Stomach (tissue), 19 donors: ENCODE measurements at places on chromosomes 2 and 18. TPM values are rescaled to one million over a fixed set of nuclear protein-coding genes. Genes with fewer than 3 reads are reported as not detected.

Gene TUBA4B
- total RNA-seq, result not detected

Gene ADRA2B
- 0.43 TPM for total RNA-seq

Gene DLX2
- not detected for total RNA-seq

DNA sequence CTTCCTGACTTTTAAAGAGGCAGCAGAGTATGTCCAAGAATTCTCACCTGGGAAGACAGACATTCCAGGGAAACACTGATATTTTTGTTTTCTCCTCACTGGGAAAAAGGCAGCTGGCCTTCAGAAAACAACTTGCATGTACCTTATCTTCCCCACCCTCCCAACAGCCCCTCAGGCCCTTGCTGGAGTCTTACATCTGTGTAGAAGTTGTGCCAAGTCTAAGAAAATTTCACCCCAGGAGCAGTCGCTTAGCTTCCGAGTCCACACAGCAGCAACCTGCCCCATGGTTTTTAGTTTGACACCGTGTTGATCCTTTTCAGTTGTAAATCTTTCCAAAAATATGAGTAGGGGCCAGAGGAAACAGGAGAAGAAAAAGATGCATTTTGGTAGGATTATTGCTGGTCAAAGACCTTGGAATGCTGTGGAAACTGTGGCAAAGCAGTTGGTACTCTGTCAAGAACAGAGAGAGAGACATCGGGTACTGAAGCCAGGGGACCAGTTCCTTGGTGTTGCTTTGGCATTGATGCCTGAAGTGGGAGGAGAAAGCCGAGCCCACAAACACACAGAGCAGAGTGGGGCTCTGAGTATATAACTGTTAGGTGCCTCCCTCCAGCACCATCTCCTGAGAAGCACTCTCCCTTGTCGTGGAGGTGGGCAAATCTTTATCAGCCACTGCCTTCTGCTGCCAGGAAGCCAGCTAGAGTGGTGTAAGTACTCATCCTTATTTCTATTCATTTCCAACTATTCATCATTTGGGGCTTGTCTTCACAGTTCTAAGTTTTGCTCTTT lies at the start of gene SLC14A1:
Gene SLC14A1 (plus strand): TSS at position 615 of the 789 bp plus-strand sequence. CDS start 6,140 bp downstream, outside the sequence.
- no peaks in the 10 kb centered on the region for H3K4me1 ChIP-seq
- no peak within 1 kb of the TSS for H3K4me3 ChIP-seq
- H3K27me3 ChIP-seq, result peaks cover 8% of the 10 kb centered on the region
- H3K36me3 ChIP-seq, result no peaks in the 10 kb centered on the region
- no peak for DNase-seq

- H3K4me3 ChIP-seq, result no peak overlapping the region
- no peaks in the 10 kb centered on the region for H3K36me3 ChIP-seq
- no peak for DNase-seq
- H3K27me3 ChIP-seq, result no peaks in the 10 kb centered on the region
Observed at GRCh38 chr2:58635801-58636375, 394.8 kb upstream of the FANCL start.

GRCh38 chr2:172415157-172415864 lies 12.1 kb upstream of the ITGA6 start:
- no peak overlapping the region for H3K4me3 ChIP-seq
- no peak for DNase-seq
- H3K27ac ChIP-seq, result peak overlapping the region; percentile 36
- H3K27me3 ChIP-seq, result no peaks in the 10 kb centered on the region
- peaks cover 15% of the 10 kb centered on the region for H3K4me1 ChIP-seq

GRCh38 chr2:230636684-230637271 lies 75.9 kb upstream of the CAB39 start:
- no peaks in the 10 kb centered on the region for H3K4me1 ChIP-seq
- no peaks in the 10 kb centered on the region for H3K27me3 ChIP-seq
- no peaks in the 10 kb centered on the region for H3K36me3 ChIP-seq
- no peak overlapping the region for H3K4me3 ChIP-seq
- DNase-seq, result no peak

DNA sequence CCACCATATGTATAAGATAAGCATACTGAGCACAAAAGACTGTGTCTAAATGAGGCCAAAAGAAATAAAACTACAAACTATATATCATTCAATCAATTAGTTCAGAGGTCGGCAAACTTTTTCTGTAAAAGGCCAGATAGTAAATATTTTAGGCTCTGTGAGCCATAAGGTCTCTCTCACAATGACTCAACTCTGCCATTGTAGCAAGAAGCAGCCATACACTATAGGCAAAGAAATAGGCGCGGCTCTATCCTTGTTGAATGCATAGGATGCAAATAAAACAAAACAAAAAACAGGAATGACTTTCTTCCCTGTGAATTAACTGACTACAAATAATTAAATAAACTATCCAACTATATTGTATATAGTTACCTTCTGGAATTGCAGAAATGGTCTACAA lies 8.6 kb upstream of the CCDC88A start:
- peaks cover 8% of the 10 kb centered on the region for H3K4me1 ChIP-seq
- no peak for DNase-seq
- H3K27me3 ChIP-seq, result no peaks in the 10 kb centered on the region
- H3K27ac ChIP-seq, result no peak overlapping the region
- no peak overlapping the region for H3K4me3 ChIP-seq

DNA sequence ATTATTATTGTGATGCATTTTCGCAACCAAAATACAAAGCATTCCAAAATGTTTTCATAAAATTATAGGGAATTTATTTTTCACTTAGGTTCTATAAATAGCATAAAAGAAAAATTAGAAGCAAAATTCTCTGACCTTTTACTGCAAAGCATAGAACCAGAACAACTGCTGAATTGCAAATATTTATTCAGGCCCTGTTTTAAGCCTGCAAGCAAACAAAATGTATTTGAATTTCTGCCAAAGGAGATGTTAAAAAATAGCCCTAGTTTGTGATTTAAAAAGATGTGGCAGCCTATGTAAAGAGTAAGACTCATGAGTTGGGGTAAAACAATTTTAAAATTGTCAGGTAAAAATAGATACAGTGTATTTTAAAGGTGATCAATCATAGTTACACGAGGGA lies 138.1 kb downstream of the KCNJ3 start:
- no peak overlapping the region for H3K27ac ChIP-seq
- DNase-seq, result peak; percentile 34
- no peaks in the 10 kb centered on the region for H3K36me3 ChIP-seq
- no peak overlapping the region for H3K4me3 ChIP-seq
